Activated CD4-positive, alpha-beta T cell treated with anti-CD3 and anti-CD28 coated beads for 24 hours (primary cell): ENCODE measurements at places on chromosomes 4 and X.

GRCh38 chrX:114344756-114345349 lies 239.0 kb upstream of the HTR2C start:
- DNase-seq, result no peak

GRCh38 chr4:168734703-168735678 lies 238.1 kb downstream of the PALLD start:
- DNase-seq, result no peak

DNA sequence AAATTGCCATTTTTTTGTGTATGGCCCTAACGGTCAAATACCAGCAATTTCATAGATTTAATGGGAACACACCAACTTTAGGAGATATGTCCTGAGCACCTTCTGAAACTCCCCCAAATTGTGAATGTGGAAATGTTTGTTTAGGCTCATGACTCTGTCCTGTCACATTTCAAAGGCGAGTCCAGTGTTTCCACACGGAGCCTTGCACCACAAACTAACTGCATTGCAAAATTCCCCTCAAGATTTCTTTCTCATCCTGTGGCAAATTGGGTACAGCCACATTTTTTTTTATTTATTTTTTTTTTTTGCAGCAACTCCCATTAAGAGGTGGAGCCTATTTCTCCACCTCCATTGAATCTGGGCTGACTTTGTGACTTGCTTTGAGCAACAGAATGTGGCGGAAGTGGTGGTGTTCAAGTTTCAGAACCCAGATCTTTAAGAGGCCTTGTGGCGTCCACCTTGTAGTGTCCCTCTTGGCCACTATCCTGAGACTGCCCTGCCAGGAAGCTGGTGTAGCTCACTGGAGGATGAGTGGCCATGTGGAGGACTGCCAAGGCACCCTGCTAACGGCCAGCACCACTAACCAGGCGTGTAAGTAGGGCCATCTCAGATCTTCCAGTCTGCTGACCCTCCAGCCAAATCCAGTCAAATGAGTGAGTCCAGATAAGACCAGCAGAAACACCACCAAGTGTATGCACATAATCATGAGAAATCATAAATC lies 172.4 kb upstream of the SCML1 start:
- no peak for DNase-seq

DNA sequence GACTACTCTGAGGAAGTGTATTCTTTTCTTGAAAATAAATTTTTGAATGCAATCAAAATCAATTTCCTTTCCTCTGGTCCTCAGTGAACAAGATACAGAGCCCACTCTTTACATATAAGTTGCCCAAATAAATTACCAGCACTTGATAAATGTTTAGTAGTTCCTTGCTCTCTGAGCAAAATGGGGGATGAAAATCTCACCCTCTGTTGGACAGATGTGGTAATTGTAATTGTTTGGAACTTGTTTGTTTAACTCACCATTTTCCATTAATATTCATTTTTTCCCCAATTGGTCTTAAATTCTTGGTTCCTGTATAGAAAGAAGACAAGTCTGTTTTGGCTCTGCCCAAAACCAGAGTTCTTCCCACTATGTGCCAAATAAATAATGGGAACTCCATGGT lies 146.3 kb downstream of the LDB2 start:
- no peak for DNase-seq

DNA sequence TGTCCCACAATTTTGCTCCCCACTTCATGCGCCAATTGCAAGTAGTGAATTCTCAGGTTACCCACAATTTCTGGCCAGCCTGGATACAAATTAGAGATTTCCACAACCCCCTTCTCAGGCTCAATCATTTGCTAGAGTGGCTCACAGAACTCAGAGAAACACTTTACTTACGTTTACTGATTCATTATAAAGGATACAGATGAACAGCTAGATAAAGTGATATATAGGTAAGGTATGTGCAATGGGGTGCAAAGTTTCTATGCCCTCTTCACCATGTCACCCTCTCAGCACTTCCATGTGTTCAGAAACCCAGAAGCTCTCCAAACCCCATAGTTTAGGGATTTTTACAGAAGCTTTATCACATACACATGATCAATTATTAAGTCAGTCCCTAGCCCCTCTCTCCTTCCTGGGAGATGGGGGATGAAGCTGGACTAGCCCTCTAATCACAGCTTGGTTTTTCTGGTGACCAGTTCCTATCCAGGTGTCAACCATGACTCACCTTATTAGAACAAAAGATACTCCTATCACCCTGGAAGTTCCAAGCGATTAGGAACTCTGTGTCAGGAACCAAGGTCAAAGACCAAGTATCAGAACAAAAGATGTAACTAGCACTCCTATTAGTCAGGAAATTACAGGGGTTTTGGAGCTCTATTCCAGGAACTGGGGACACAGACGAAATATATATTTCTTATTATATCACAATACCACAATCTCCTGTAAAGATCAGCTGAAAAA lies 33.5 kb upstream of the PRRG1 start:
- DNase-seq, result no peak

- DNase-seq, result no peak
These were observed 77.6 kb downstream of the SNX25 start for GRCh38 chr4:185287031-185287430.

DNA sequence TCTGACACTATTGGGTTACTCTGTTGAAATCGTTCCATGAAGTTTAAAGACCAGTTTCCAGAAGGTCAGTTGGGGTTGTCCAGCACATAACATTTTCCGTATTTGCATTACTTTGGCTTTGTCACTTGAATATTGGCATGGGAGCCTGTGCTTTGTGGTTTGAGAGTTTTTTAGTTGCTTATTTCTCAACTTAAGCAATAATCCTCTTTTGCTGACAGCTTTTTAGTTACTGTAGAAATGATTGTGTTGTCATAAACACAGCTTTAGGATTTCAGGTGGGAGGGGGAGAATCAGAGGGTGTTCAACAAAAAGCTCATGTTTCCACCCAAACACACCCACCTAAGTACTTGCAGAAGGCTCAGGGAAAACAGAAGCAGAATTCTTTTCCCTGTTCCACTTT lies 210.7 kb upstream of the TLL1 start:
- no peak for DNase-seq

- no peak for DNase-seq
These were observed 716.6 kb upstream of the INTU start for GRCh38 chr4:126916049-126916625.

GRCh38 chrX:56728752-56729151 lies 291 bp upstream of the NBDY start:
- no peak for DNase-seq

DNA sequence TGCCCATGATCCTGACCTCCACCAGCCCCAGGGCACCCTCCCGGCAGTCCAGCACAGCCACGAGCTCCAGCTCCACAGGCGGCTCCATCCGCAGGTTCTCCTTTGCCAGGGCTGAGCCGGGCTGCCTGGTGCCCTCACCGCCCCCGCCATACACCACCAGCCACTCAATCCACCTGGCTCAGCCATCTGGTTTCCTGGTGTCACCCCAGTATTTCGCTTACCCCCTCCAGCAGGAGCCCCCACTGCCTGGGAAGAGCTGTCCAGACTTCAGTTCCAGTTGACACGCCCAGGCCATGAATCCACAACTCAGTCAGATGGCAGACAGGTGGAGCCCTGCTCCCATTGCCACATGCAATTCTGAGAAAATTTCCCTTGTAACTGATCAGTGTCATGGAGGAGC lies 3.9 kb downstream of the SHISA3 start:
- no peak for DNase-seq

- no peak for DNase-seq
These were observed 69.4 kb upstream of the PJA1 start for GRCh38 chrX:69234624-69235023.

- DNase-seq, result no peak
These were observed 31.1 kb downstream of the ACOX3 start for GRCh38 chr4:8409264-8410065.

DNA sequence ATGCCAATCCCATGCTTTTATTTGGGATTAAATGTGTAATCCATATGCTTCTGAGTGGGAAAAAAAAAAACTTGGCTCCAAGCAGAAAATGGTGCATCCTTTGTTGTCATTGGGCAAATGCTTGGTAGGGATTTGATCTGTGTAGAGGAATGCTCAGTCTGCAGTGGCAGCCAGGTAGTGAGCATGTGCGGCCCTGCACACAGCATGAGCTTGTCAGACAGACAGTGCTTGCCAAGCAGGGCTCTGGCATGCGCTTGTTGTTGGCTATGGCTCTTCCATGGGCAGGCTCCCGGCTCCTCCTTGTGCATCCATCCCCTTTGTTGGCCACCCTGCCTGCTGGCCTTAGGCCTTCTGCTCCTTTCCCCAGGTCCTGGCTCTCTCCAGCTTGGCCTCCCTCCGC lies 130.3 kb downstream of the GPR143 start:
- no peak for DNase-seq
